Karpas-422 (cell line): ENCODE measurements at places on chromosomes 6 and 20. TPM values are rescaled to one million over a fixed set of nuclear protein-coding genes. Genes with fewer than 3 reads are reported as not detected.

DNA sequence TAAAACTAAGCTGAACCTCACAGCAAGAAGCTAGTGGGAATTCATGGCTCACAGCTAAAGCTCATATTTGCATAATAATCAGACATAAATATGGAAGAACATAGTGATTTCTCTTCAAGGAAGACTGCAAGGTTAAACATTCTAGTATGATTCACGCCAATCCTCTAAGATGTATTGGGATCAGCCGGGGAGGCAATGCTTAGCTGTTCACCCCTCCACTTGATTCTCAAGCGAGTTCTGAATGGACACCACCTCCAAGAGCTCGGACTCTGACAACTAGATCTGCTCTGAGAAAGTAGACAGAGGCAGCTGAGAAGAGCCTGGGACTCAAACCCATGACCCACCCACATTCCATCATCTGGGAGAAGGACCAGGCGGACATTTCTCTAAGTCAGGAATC is 118.4 kb upstream of the EDN1 start:
- H3K36me3 ChIP-seq = no peaks in the 10 kb centered on the region
- no peaks in the 10 kb centered on the region for H3K4me1 ChIP-seq
- no peak overlapping the region for H3K4me3 ChIP-seq
- no peak overlapping the region for H3K27ac ChIP-seq

- DNase-seq = no peak
- H3K27me3 ChIP-seq = no peaks in the 10 kb centered on the region
- no peaks in the 10 kb centered on the region for H3K4me1 ChIP-seq
- H3K4me3 ChIP-seq = no peak overlapping the region
- no peak overlapping the region for H3K27ac ChIP-seq
These were observed 394.5 kb downstream of the CDC5L start for GRCh38 chr6:44781912-44782597.

GRCh38 chr6:14701946-14702345 is 543.9 kb upstream of the JARID2 start:
- no peak for DNase-seq
- H3K27me3 ChIP-seq = no peaks in the 10 kb centered on the region
- no peaks in the 10 kb centered on the region for H3K4me1 ChIP-seq

DNA sequence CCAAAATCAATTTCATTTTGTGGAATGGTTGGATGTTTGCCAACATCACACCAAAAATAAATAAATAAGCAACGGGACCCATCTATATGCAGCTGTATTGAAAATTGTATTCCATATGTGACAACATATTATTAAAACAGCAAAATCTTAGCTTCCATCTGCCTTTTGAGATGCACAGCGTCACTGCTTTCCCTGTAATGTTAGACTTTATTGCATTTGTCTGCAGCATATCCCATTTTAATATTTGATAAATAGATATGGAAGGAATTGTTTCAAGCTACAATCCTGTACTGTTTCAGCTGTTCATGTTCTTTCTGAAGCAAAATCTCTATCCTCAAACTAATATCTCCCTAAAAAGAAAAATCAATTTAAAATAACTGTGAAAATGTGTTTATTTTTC is 509.1 kb downstream of the PKHD1 start:
- no peak for DNase-seq
- no peaks in the 10 kb centered on the region for H3K36me3 ChIP-seq
- H3K27ac ChIP-seq = no peak overlapping the region
- no peak overlapping the region for H3K4me3 ChIP-seq

DNA sequence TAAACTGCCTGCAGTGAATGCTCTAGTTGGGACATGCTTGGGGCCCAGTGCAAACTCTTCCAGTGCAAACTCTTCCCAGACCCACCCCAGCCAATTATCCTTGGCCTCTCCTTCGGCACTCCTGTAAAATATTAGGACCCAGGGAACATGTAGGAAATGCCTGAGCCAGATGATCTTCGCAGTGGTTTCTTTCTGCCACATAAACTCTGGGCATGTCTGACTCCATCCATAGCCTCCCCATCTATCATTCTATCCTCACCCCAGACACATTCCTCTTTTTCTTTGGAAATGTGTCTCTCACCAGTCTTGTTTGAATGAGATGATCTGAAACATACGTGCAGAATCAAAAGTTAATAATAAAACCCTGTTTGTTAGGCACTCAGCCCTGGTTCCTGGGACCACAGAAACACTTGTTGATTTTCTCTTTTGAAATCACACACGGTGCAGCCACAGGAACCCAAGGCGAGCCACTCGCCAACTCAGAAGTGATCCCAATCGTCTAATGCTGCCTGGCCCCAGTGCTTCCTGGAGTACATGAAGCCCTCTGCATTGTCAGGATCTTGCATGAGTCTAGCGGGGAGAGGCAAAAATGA is 108.9 kb upstream of the CST7 start:
- H3K36me3 ChIP-seq = no peaks in the 10 kb centered on the region
- no peaks in the 10 kb centered on the region for H3K27me3 ChIP-seq
- peaks cover 15% of the 10 kb centered on the region for H3K4me1 ChIP-seq
- no peak for DNase-seq
- H3K27ac ChIP-seq = no peak overlapping the region

- no peak overlapping the region for H3K27ac ChIP-seq
- no peaks in the 10 kb centered on the region for H3K4me1 ChIP-seq
- H3K4me3 ChIP-seq = no peak overlapping the region
These were observed 207.5 kb downstream of the ZNF217 start for GRCh38 chr20:53385941-53386767.

DNA sequence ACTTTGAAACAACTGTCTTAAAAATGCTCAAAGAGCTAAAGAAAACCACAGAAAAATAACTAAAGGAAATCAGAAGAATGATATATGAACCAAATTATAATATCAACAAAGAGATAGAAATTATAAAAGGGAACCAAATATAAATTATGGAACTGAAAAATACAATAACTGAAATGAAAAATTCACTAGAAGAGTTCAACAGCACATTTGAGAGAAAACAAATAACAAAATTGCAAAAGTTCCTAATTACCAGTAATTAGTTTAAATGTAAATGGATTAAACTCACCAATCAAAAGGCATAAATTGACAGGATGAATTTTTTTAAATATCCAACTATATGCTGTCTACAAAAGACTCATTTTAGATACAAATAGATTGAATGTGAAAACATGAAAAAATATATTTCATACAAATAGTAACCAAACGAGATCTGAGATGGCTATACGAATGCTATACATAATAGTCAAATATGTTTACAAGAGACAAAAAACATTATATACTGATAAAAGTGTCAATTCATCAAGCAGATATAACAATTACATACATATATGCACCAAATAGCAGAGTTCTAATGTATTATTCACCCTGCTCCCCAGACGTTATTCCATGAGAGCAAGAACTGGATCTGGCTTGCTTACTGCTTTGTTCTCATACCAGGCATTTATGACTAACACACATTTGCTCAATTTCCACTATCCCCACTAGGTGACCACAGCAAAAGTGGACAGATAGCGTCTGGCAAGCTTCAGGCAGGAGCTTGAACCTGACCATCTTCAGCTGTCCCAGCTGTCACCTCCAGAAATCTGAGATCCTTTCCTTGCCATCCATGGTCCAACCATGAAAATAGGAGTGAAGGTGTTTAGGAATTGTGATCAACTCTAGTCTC is 72.4 kb upstream of the SIRPA start:
- H3K27ac ChIP-seq = no peak overlapping the region
- DNase-seq = no peak
- H3K4me3 ChIP-seq = no peak overlapping the region
- H3K36me3 ChIP-seq = no peaks in the 10 kb centered on the region
- H3K4me1 ChIP-seq = no peaks in the 10 kb centered on the region
- no peaks in the 10 kb centered on the region for H3K27me3 ChIP-seq

DNA sequence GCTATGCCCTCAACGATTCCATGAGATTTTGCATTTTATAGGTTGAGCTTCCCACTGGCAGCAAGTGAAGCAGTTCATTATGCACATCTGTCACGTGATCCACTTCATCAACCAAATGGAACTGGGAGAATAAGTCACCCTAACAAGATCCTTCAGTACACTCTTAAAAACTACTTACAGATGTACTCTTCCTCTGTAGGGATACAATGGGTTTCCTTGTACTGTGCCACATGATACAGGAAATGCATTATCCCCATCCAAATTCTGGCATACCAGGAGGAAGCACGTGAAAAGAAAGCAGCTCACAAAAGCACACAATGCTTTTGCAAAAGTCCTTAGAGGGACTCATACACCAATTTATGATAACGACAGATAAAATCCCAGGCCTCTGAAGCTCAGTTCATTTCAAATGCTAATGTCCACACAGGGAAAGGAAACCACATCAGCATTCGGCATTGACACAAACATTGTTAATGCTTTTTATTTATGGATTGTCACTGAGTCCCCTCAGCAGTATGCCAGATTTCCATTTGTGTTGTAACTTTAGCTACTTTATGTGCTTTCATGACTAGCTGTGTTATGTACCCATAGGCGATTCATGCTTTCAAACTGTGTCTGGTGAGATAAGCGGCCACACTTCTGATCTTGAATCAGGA is 58.1 kb upstream of the REV3L start:
- no peak overlapping the region for H3K27ac ChIP-seq
- no peaks in the 10 kb centered on the region for H3K36me3 ChIP-seq
- H3K4me3 ChIP-seq = no peak overlapping the region
- no peaks in the 10 kb centered on the region for H3K4me1 ChIP-seq

- DNase-seq = peak; percentile 62
- peaks cover 20% of the 10 kb centered on the region for H3K4me1 ChIP-seq
- no peaks in the 10 kb centered on the region for H3K27me3 ChIP-seq
These were observed 101.5 kb downstream of the NOL4L start for GRCh38 chr20:32483351-32484224.

DNA sequence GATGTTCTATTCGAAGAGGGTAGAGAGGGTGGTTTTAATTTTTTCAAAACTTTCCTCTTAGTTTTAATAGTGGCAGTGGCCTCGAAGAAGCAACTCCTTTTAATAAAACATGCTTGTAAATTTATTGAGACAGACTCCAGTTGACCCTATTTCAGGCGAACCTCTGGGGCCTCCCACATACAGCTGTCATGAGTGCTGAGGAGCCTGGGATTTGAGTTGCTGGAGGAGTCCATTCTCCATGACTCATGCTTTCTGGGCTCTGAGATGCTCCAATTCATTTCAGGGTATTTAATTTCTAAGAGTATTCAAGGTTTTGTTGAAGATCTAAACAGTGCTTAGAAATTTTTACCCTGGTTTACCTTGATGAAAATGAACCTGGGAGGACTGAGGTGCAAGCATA is 580.4 kb downstream of the CBLN4 start:
- no peaks in the 10 kb centered on the region for H3K27me3 ChIP-seq
- no peak for DNase-seq
- no peaks in the 10 kb centered on the region for H3K4me1 ChIP-seq
- H3K36me3 ChIP-seq = no peaks in the 10 kb centered on the region
- no peak overlapping the region for H3K4me3 ChIP-seq

GRCh38 chr6:113362301-113363047 is 494.7 kb upstream of the MARCKS start:
- no peaks in the 10 kb centered on the region for H3K4me1 ChIP-seq
- DNase-seq = no peak
- no peaks in the 10 kb centered on the region for H3K36me3 ChIP-seq
- no peak overlapping the region for H3K27ac ChIP-seq
- no peak overlapping the region for H3K4me3 ChIP-seq
- no peaks in the 10 kb centered on the region for H3K27me3 ChIP-seq

GRCh38 chr6:43636308-43636659 is 644 bp downstream of the MAD2L1BP start:
- peaks cover 15% of the 10 kb centered on the region; the same call in 1 of the 2 replicates for H3K36me3 ChIP-seq
- H3K4me3 ChIP-seq = peak overlapping the region; percentile 87
- DNase-seq = peak; percentile 65
- H3K4me1 ChIP-seq = peaks cover 29% of the 10 kb centered on the region

DNA sequence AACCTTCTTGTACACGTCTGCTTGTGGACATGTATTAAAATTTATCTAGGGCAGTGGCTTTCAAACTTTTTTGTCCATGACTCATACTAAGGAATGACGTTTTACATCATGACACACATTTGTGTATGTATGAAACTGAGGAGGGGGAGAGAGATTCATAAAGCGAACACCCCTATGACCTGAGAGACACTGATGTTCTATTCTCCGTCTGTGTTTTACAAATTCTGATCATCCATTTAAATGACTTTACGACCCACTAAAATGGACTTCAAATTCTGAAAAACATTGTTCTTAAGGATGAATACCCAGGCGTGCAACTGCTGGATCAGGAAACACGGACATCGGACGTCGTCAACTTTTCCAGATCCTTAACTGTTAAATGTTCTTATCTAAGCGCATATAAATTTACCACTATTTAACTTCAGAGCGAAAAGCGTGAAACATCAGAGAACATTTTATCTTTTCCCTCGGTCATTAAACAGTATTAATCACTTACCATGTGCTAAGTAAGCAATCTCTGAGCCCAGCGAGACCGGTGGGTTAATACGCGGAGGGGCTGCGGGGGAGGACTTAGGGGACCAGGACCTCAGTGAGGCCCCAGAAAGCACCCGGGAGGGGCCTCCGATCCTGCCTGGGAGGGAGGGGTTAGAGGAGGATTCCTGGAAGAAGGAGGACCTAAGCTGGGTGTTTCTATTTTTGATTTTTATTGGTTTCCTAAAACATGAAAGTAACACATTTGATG is 1.2 kb downstream of the PLAGL1 start:
- H3K27ac ChIP-seq = no peak overlapping the region
- H3K4me1 ChIP-seq = no peaks in the 10 kb centered on the region
- DNase-seq = no peak
- H3K27me3 ChIP-seq = no peaks in the 10 kb centered on the region
- no peaks in the 10 kb centered on the region for H3K36me3 ChIP-seq
- H3K4me3 ChIP-seq = no peak overlapping the region

GRCh38 chr6:126182650-126183311 is 157.1 kb upstream of the CENPW start:
- H3K4me1 ChIP-seq = no peaks in the 10 kb centered on the region
- H3K4me3 ChIP-seq = no peak overlapping the region
- no peak for DNase-seq
- no peak overlapping the region for H3K27ac ChIP-seq

- no peaks in the 10 kb centered on the region for H3K36me3 ChIP-seq
- H3K4me1 ChIP-seq = peaks cover 7% of the 10 kb centered on the region
- no peak overlapping the region for H3K4me3 ChIP-seq
- no peak for DNase-seq
- H3K27me3 ChIP-seq = no peaks in the 10 kb centered on the region
These were observed 2.6 kb downstream of the BNIP5 start for GRCh38 chr6:36333931-36334725.

- no peaks in the 10 kb centered on the region for H3K4me1 ChIP-seq
- H3K27me3 ChIP-seq = no peaks in the 10 kb centered on the region
- no peak overlapping the region for H3K27ac ChIP-seq
- H3K36me3 ChIP-seq = no peaks in the 10 kb centered on the region
These were observed 10.4 kb downstream of the PXT1 start for GRCh38 chr6:36432151-36432671.

DNA sequence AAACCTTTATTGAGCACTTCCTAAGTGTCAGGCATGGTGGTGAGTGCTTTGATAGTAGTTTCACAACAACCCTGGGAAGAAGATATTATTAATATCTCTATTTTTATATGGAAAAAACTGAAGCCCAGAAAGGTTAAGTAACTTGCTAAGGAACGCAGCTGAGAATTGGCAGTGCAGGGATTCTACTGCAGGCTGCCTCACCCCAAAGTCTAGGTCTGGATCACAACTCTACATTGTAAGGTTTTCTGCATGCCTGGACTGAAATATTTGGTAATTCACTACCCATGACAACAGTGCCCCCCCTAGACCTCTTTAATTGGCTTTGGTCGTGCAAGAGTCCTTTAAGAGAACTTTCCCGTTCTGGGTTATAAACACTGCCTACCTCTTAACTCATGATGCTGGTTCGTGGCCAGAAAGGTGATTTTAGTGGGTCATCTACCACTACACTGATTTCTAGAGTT is 67.1 kb upstream of the KCNQ5 start:
- no peak overlapping the region for H3K4me3 ChIP-seq
- no peaks in the 10 kb centered on the region for H3K36me3 ChIP-seq
- H3K4me1 ChIP-seq = no peaks in the 10 kb centered on the region
- no peaks in the 10 kb centered on the region for H3K27me3 ChIP-seq

SLC35B3 gene
- 10.2 and 18.2 TPM in 2 replicates for total RNA-seq

THBS2 gene
- total RNA-seq = not detected in 2 replicates

OTOR gene
- total RNA-seq = not detected in 2 replicates

AFDN gene
- 18.9 and 21.0 TPM in 2 replicates for total RNA-seq

TSPO2 gene
- total RNA-seq = not detected in 2 replicates

USP49 gene
- total RNA-seq = 6.5 and 10.7 TPM in 2 replicates
